ENCODE measurements at places on chromosomes 5 and 9.

DNA sequence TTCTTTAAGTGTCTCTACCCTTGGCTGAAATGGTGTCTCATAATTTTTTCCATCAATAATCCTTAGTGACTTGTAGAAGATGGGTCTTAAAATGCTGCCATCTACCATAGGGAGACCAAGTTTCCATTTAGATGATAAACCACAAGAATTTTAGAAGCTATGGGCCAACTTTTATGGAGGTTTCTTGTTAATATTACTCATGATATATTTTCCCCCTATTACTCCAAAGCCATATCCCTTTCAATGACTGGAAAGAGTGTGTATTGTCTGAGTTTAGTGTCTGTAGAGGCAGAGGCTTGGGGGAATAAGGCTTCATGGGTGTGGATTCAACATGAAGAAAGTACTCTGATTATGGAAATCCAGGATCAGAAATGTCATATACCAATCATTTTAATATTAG is 507.3 kb upstream of the TNC start:
- no peak overlapping the region for H3K4me3 ChIP-seq
- H3K27ac ChIP-seq = no peak overlapping the region
- H3K27me3 ChIP-seq = no peaks in the 10 kb centered on the region
- H3K4me1 ChIP-seq = no peaks in the 10 kb centered on the region
- DNase-seq = no peak

GRCh38 chr9:35649431-35650340 is 1.0 kb downstream of the SIT1 start:
- H3K4me3 ChIP-seq = no peak overlapping the region
- no peak for DNase-seq
- H3K27ac ChIP-seq = no peak overlapping the region
- no peaks in the 10 kb centered on the region for H3K27me3 ChIP-seq
- H3K4me1 ChIP-seq = peaks cover 17% of the 10 kb centered on the region
- H3K36me3 ChIP-seq = no peaks in the 10 kb centered on the region

- DNase-seq = no peak
- H3K36me3 ChIP-seq = no peaks in the 10 kb centered on the region
- peaks cover 33% of the 10 kb centered on the region for H3K27me3 ChIP-seq
- peaks cover 12% of the 10 kb centered on the region for H3K4me1 ChIP-seq
- no peak overlapping the region for H3K27ac ChIP-seq
Measured at GRCh38 chr9:101027236-101027635, 1.3 kb upstream of the PLPPR1 start.

GRCh38 chr9:84846906-84847305 is 177.4 kb downstream of the NTRK2 start:
- peaks cover 15% of the 10 kb centered on the region for H3K4me1 ChIP-seq
- no peak overlapping the region for H3K27ac ChIP-seq
- H3K4me3 ChIP-seq = no peak overlapping the region
- peaks cover 2% of the 10 kb centered on the region for H3K27me3 ChIP-seq

DNA sequence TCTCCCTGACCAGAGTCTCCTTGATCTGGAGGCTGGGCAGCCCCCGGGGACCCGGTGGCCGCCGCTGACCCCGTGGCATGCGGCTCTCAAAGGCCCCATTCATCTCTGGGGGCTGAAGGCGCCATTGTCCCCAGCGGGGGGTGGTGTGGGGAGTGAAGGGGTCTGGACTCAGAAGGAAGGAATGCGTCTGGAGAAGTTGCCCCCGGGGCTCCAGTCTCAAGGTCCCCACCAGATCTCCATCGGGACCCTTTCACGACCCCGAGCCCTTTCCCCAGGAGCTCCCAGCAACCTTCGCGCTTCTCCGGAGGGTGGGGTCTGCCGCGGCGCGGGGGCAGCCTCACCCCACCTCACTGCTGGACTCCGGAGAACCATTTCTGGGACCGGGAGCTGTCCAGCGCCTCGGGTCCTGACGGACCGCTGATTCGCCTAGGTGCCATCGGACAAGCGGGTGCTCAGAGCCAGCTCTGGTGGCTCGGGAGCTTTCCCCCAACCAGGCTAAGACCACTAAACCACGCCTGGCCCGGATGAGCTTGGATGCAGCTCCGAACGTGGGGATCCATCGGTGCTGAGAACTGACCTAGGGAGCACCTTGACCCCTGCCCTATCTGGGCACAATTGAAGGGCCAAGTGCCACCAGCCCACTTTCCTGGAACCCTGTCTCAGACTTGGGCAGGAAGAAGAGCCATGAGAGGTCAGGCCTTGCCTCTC is 5.1 kb upstream of the PCDH1 start:
- H3K4me1 ChIP-seq = peaks cover 47% of the 10 kb centered on the region
- peak overlapping the region; percentile 21 for H3K4me3 ChIP-seq
- H3K27me3 ChIP-seq = no peaks in the 10 kb centered on the region
- H3K36me3 ChIP-seq = no peaks in the 10 kb centered on the region
- no peak overlapping the region for H3K27ac ChIP-seq

- H3K36me3 ChIP-seq = no peaks in the 10 kb centered on the region
- no peak for DNase-seq
- no peak overlapping the region for H3K4me3 ChIP-seq
- H3K27ac ChIP-seq = no peak overlapping the region
- no peaks in the 10 kb centered on the region for H3K4me1 ChIP-seq
Measured at GRCh38 chr5:133467335-133467779, 145.0 kb downstream of the FSTL4 start.

DNA sequence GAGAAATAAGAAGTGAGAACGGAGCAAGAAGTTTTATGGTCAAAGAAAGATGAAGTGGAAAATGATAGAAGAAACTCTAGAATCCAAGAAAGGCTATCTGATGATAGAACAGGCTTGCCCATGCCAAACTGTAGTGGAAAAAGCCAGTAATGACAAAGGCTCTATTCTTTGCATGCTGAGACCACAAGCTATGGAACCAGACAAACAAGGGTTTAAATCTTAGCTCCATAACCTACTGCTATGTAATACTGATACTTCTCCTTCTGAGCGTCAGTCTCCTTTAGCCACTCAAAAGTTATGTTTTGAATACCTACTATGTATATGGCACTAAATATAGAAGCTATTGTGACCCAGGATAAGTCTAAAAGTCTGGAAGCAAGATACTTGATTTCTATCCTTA is 51.2 kb upstream of the TRIM32 start:
- no peak overlapping the region for H3K27ac ChIP-seq
- H3K27me3 ChIP-seq = no peaks in the 10 kb centered on the region
- DNase-seq = no peak
- no peaks in the 10 kb centered on the region for H3K4me1 ChIP-seq
- H3K4me3 ChIP-seq = no peak overlapping the region

GRCh38 chr5:109345699-109346098 is 64.1 kb downstream of the PJA2 start:
- H3K27me3 ChIP-seq = no peaks in the 10 kb centered on the region
- no peaks in the 10 kb centered on the region for H3K4me1 ChIP-seq
- peaks cover 5% of the 10 kb centered on the region for H3K36me3 ChIP-seq
- DNase-seq = no peak

- no peak for DNase-seq
- no peak overlapping the region for H3K27ac ChIP-seq
- H3K4me3 ChIP-seq = no peak overlapping the region
- peaks cover 14% of the 10 kb centered on the region for H3K4me1 ChIP-seq
Measured at GRCh38 chr5:1090538-1090937, 21.3 kb downstream of the SLC12A7 start.

DNA sequence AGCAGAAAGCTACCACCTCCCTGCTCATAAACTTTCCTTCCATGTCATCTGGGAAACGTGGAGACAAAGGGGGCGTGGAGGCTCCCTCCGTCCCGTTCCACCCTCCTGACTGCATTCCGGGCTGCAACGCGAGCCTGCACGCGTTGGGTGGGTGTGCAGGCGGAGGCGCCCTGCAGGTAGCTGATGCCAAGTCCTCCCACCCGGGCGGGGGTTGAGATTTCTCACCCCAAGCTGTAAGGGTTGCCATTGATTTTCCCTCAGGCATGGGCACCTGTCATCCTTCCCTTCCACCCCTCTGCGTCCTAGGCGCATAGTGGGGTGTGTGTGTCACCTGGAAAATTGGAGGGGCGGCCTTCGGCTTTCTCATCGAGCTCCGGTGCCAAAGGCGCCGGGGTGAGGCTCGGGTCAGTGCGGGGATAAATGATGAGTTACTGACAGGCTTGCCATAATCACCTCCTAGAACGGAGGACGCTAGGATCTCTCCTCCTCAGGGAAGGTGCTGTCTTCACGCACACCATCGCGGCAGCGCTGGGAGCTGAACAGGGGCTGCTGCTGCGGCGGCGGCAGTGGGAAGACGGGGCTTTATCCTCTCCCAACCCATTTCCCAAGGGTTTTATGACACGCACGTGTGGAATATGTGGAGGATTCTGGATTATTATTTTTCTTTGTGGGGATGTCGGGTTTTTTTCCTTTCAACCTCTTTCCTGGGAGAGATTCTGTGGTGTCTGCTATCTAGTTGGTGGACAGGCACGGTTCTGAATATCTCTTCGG is 973 bp downstream of the PLPPR1 start:
- peaks cover 14% of the 10 kb centered on the region for H3K27me3 ChIP-seq
- H3K4me3 ChIP-seq = peak overlapping the region; percentile 80
- H3K27ac ChIP-seq = no peak overlapping the region
- H3K36me3 ChIP-seq = no peaks in the 10 kb centered on the region
- H3K4me1 ChIP-seq = peaks cover 7% of the 10 kb centered on the region

DNA sequence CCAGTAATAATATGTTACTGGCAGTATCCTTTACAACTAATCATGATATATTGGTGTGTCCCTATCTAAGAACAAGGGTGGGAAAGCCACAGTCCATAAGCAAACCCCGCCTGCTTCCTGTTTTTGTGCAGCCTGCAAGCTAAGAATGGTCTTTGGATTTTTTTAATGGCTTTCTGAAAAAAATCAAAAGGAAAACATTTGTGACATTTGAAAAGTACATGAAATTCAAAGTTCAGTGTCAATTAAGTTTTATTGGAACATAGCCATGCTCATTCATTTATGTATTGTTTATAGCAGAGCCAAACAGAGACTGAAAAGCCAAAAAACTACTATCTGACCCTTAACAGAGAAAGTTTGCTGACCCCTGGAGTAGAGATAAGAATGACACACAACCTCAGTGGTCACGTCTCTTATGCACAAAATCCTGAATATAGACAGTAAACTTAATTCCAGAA is 12.8 kb upstream of the TMEM245 start:
- H3K4me3 ChIP-seq = no peak overlapping the region
- H3K4me1 ChIP-seq = no peaks in the 10 kb centered on the region
- H3K27ac ChIP-seq = no peak overlapping the region
- no peaks in the 10 kb centered on the region for H3K36me3 ChIP-seq

GRCh38 chr9:127574072-127574993 is 37.7 kb upstream of the STXBP1 start:
- H3K4me1 ChIP-seq = no peaks in the 10 kb centered on the region
- H3K27me3 ChIP-seq = no peaks in the 10 kb centered on the region
- no peak overlapping the region for H3K27ac ChIP-seq
- no peak overlapping the region for H3K4me3 ChIP-seq

DNA sequence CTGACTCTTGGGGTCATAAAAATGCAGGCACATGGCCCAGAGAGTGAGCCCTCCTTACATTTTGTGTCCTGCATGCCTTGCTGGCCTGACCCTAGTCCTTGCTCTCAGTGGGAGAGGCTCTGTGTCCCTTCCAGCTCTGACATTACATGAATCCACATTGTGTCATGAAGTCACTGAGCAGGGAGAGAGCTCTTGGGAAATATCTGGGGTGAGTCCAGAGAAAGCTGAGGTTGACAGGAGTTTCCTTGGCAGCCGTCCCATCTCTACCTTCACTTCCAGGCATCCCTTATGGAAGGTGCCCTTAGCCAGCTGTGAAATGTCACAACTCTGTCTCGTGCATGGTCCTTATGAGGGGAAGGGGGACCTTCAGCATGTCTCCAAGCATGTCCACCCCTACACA is 41.0 kb downstream of the FAT2 start:
- no peaks in the 10 kb centered on the region for H3K4me1 ChIP-seq
- DNase-seq = no peak

DNA sequence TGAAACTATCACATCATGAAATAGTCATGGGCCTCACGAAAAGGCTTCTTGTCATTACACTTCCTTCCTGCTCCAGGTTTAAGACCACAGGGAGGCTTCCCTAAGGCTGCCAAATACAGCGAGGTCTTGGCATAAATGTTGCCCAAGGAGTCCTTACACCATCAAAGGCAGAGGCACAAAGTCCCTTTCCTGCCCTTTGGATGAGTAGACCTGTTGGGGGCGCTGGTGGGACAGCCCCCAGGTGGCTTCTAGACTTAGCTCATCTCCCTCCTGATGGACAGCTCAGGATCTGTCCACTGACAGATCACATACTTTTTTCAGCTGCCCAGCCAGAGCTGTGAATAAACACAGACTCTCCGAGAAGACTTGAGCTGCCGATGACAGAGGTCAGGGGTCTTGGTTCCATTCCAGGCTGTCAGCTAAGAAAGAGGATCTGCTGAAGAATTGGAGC is 15.5 kb upstream of the MEGF9 start:
- DNase-seq = no peak
- H3K27ac ChIP-seq = no peak overlapping the region
- no peaks in the 10 kb centered on the region for H3K27me3 ChIP-seq
- H3K36me3 ChIP-seq = no peaks in the 10 kb centered on the region
- H3K4me3 ChIP-seq = no peak overlapping the region
- H3K4me1 ChIP-seq = no peaks in the 10 kb centered on the region

- no peaks in the 10 kb centered on the region for H3K4me1 ChIP-seq
- H3K27ac ChIP-seq = no peak overlapping the region
- no peak for DNase-seq
- no peaks in the 10 kb centered on the region for H3K27me3 ChIP-seq
- no peak overlapping the region for H3K4me3 ChIP-seq
- no peaks in the 10 kb centered on the region for H3K36me3 ChIP-seq
Measured at GRCh38 chr9:75671354-75671753, 219.1 kb upstream of the PCSK5 start.

GRCh38 chr5:172403189-172403796 is 51.0 kb downstream of the SH3PXD2B start:
- H3K27me3 ChIP-seq = no peaks in the 10 kb centered on the region
- DNase-seq = peak; percentile 61
- peak overlapping the region; percentile 78 for H3K27ac ChIP-seq
- H3K4me3 ChIP-seq = no peak overlapping the region
- peaks cover 13% of the 10 kb centered on the region for H3K4me1 ChIP-seq
- 0 out of 2 replicates have a peak, but pooled peaks cover 4% of the 10 kb centered on the region for H3K36me3 ChIP-seq

DNA sequence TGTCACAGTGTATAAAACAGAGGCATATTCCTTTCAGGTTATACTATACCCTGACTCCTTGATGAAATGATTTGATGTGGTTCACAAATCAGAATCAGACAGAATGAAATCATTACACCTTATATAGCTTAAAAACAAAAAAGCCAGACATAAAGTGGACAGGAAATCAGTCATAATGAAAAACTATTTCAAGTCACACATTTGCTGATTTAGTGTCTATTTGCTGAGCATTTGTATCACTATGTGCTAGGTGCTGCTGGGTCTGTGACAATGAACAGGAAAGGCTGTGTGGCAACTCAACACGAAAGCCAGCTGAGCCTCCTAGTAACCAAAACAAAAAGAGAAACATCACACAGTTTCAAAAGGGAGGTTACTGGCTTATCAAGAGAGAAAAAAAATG is 194.0 kb downstream of the EFNA5 start:
- no peaks in the 10 kb centered on the region for H3K27me3 ChIP-seq
- no peak for DNase-seq
- no peaks in the 10 kb centered on the region for H3K36me3 ChIP-seq
